ENCODE measurements at places on chromosomes 2 and 18. TPM values are rescaled to one million over a fixed set of nuclear protein-coding genes. Genes with fewer than 3 reads are reported as not detected.

RAB27B gene
- total RNA-seq: 99.0 TPM

FBXO48 gene
- total RNA-seq: 0.88 TPM

IL36A gene
- total RNA-seq: not detected

GRCh38 chr2:212027681-212028628, 510.6 kb downstream of the ERBB4 start:
- no peak for DNase-seq
- H3K36me3 ChIP-seq: no peaks in the 10 kb centered on the region
- no peak overlapping the region for H3K4me3 ChIP-seq
- H3K27me3 ChIP-seq: no peaks in the 10 kb centered on the region

DNA sequence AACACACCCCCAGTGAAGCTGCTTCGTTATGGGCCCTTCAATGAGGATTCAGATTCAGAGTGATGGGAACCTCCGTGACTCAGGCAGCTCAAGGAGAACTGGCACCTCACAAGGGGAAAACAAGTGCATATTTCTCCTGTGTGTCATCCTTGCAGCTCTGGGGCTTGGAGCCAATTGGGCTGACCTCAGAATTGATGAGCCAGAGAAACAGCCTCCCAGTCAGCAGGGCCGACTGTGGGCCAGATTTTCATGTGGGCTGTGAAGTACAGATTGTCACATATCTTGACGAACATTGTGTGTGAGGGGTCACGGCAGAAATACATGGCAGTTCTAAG, 189.6 kb upstream of the SP5 start:
- H3K27ac ChIP-seq: no peak overlapping the region
- H3K27me3 ChIP-seq: peaks cover 9% of the 10 kb centered on the region
- H3K4me1 ChIP-seq: peaks cover 18% of the 10 kb centered on the region
- DNase-seq: peak; percentile 91
- no peaks in the 10 kb centered on the region for H3K36me3 ChIP-seq

DNA sequence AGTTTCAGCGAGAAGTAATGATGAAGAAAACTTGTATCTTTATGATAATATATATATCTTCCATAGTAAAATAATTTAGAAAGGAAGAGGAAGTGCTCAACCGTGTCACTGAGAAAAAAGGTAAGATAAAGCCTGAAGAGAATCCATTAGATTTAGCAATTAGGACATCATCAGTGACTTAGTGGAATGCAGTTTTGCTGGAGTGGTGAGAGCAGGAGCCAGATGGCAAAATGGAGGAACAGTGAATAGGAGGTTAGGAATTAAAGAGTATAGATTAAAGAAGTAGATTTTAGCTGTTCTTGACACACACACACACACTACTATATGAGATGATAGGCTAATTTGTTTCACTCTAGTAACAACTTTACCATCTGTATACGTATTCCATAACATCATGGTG, 157.1 kb upstream of the EPC2 start:
- peaks cover 6% of the 10 kb centered on the region for H3K36me3 ChIP-seq
- H3K27ac ChIP-seq: no peak overlapping the region
- H3K4me1 ChIP-seq: no peaks in the 10 kb centered on the region
- no peak for DNase-seq

- no peaks in the 10 kb centered on the region for H3K36me3 ChIP-seq
- H3K4me1 ChIP-seq: no peaks in the 10 kb centered on the region
- H3K27ac ChIP-seq: no peak overlapping the region
- no peak overlapping the region for H3K4me3 ChIP-seq
- DNase-seq: no peak
- no peaks in the 10 kb centered on the region for H3K27me3 ChIP-seq
Observed at GRCh38 chr18:2027016-2027415, 544.3 kb downstream of the METTL4 start.

All from osteoblast (primary cell).